ENCODE measurements at places on chromosomes 7 and 10.

GRCh38 chr7:44755698-44756627, 7.3 kb downstream of the ZMIZ2 start:
- DNase-seq = no peak

DNA sequence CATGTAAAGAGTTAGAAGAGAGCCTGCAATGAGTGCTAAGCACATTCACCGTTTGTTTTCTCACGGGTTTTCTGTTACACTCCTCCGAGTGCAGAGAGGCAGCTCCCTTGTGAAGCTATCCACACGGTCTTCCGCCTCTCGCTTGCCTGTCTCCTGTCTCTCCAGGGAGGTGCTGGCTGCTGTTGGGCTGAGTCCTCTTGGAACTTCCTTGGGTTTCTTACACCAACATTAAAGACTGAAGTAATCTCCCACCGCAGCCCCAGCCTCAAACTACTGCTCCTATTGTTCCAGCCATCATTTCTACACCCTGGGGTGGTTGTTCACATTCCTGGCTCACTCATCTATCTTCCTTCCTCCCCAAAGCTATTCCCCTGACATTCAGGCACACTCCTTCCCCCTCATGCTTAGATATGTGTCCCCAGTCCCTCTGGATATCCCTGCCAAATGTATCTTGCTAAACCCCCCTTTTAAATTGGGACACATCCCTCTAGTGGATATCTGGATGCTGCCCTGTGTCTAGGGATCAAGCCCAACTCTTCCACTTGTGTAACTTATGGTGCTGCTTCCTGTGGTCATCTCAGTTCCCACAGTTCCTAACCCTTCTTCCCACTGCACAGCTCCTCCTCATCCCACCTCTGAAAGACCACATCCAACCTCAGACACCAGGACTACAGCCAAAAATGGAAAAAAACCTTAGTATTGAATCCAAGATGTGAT, 14.1 kb downstream of the ESYT2 start:
- no peak for DNase-seq

DNA sequence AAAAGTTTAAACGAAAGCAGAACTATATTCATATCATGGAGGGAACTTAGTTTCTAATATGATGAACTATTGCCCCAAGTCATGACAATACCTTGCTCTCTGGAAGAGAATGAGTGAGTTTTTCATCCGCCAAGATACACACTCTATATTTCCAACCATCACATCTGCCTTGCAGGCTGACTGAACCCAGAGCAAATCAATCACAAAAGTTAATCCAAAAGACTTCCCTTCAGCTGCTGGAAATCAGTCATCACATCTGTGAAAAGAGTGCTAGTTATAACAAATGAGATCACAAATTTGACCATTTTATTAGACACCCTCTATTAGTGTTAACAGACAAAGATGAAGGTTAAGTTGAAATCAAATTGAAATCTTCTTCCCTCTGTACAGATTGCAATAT, 261.7 kb upstream of the PRKCQ start:
- DNase-seq = no peak

DNA sequence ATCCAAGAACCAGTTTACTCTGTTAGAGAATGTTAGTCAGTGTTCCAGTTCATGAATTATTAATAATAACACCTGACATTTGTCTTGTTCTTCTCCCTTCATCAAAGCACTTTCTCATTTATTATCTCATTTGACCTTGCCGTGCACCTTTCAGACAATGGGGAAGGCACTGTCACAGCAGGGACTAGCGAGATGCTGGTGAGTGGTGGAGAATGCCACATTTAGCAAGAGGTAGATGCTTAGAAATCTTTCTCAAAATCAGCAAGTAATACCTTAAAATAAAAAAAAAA, 34.2 kb upstream of the XRCC2 start:
- DNase-seq = no peak

DNA sequence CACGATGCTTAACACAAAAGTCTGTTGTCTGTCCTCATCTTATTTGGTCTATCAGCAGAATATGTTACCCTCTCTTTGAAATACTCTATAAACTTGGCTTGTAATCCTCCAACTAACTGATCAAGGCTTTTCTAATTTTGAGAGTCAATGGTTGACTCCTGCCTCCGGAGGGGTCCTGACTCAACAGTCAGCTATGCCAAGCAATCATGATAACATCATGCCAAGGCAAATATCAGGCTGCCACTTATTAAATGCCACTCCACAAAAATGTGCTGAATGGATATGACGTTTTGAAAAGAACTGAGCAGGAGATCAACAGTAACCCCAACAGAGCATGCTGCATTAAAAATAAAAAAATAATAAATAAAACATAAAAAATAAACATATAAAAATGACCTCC, 116.1 kb downstream of the PARD3 start:
- no peak for DNase-seq

DNA sequence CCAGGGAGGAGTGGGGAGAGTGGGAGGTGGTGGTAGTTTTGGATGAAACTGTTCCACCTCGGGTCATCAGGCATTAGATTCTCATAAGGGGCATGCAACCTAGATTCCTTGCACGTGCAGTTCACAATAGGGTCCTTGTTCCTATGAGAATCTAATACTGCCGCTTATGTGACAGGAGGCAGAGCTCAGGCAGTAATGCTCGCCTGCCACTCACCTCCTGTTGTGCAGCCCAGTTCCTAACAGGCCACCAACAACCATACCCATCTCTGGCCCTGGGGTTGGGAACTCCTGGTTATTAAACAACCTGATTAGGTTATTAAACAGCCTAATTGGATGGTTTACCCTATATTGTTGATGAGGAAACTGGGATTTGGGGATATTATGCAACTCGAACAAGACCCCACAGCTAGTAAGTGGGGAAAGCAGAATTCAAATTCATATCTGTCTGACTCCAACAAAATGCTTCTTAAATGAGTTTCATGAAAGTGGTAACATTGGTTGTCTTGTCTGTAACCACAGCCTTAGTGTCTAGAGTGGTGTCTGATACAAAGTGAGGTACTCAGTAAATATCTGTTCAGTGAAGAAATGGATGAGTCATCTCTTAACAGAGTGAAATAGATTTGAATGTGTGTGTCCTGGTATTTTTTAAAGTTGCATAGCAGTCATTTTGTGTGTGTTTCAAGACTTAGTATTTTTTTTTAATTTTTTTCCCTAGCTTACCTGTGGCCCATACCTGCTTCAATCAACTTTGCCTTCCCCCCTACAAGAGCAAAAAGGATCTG, 101.6 kb downstream of the HECTD2 start:
- no peak for DNase-seq

DNA sequence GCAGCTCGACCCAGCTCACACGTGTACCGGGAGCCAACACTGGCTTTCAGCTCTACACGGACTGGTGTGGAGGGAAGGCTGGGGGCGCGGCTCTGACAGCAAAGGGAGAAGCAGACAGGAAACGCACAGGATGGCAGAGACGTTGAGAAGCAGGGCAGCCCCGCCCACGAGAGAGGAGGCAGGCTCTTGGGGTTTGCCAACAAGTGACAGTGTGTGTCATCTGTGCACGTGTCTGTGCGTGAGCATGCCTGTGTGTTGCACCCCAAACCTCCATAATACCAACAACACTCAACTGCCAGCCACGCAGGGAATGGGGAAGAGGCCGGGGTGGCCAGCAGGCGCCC, 64.4 kb upstream of the PDGFA start:
- no peak for DNase-seq

- DNase-seq = no peak
Observed at GRCh38 chr7:66953044-66953427, 32.0 kb downstream of the TMEM248 start.

DNA sequence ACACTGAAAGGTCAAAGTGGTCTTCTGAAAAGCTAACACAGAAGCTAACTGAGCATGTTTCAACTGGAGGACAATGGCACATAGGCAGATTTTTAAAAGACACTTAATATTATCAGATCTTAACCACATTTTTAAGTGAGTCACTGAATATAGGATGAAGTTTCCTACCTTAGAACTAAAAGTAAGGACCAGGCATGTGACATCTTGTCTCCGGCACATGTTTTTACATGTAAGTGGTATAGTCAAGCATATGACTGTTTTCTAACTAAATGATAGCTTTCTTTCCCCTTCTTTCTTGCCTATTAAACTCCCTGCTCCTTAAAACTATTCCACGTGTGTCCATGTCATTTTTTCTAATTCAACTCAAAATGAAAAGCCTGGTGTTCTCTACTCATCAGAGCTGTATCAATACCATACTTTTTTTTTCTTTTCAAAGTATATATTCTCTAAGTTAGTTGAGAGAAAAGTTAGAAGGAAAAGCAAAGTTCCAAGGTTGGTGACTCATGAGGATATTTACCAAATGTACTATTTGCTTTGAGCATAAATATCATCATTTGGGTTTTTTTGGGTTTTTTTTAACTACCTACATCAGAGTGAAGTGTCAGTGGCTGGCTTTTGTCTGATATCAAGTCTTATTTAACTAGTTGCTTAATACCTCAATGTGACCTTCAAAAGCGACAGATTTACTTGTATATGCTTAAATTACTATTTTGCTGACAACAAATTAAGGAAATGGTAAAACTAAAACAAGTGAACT, 127.5 kb downstream of the CRPPA start:
- no peak for DNase-seq

GRCh38 chr10:29569795-29570194, 65.0 kb downstream of the SVIL start:
- DNase-seq = no peak

GRCh38 chr7:81114633-81115032, 195.8 kb upstream of the SEMA3C start:
- no peak for DNase-seq

- peak; percentile 19 for DNase-seq
Observed at GRCh38 chr7:146321301-146321700, 204.7 kb downstream of the CNTNAP2 start.

- no peak for DNase-seq
Observed at GRCh38 chr7:16851829-16852228, 30.0 kb downstream of the AGR3 start.

DNA sequence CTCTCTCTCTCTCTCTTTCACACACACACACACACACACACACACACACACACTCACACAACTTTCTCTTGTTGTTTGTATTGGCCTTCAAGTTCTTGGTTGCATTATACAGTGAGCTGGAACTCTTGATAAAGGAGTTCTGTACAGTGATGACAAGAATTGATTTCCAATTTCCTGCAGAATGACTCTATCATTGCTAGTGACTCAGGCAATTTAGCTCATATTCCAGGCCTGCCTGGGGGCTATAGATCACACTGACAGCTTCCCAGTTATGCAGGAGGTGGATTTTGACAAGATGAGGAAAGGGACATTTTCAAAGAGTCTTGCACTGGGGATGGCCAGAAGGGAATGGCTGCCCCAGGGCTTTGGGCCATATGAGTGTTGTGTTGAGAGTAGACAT, 508.8 kb downstream of the TYW1 start:
- no peak for DNase-seq

- no peak for DNase-seq
Observed at GRCh38 chr7:30309842-30310435, 25.5 kb downstream of the ZNRF2 start.

DNA sequence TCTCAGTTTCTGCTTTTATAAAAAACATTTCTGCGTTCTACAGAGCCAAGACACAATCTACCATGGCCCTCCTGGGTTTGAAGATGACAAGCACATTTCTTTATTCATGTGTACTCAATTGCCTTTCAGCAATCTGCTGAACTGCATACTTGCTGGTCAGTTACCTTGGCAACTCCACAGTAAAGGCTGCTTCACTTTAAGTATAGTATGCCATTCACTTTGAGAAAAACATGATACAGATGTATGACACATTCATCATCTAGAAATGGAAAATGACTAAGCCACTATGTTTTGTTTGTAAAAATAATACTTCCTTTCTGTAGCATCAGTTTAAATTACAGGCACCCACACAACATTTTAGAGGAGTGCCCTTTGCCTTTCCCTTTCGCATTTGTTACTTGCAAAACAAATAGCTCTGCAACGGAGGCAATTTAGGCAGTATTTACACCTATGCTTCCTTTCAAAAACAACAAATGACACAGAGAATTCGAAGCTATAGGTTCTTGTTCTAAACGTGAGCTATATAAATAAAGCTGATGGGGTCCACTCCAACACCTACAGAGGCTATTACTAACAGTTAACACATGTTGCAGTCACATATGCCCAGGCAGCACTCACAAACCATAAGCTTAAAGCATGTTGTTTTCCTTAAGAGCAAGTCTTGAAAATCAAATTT, 23.5 kb downstream of the SGCE start:
- DNase-seq = no peak

DNA sequence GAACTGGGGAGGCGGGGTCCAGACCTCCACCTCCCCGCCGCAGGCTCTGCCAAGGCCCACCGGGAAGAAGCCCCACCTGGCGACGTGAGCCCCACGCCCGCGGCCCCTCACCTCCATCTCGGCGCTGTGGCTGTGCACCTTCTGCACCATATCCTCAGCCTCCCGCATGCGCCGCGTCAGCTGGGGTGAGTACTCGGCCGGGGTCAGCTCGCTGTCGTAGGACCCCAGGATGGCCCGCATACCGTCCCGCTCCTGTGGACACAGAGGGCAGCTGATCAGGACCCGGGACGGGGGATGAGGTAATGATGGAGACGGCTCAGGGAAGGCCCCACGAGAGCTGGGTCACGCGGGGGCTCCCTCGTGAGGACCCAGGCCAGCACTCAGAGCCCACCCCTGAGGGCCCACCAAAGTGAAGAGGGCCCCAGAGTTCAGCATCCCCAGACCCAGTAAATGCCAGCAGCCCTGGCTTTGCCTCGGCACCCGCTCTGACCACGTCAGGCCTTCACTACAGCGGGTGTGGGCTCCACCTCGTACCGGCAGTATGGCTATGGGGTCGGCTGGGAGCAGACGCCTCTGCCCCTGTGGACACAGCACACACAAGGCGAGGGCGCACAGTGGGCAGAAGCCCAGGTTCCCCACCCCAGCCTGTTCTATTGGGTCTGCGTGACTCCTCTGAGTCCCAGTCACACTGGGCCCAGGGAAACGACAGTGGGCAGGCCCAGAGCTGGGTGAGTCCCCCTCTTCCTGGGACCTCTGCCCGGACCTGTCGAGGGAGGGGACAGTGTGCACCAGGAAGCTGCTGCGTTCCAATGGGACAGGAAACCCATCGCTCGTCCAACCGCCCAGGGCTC, 218.1 kb downstream of the MAD1L1 start:
- DNase-seq = no peak

DNA sequence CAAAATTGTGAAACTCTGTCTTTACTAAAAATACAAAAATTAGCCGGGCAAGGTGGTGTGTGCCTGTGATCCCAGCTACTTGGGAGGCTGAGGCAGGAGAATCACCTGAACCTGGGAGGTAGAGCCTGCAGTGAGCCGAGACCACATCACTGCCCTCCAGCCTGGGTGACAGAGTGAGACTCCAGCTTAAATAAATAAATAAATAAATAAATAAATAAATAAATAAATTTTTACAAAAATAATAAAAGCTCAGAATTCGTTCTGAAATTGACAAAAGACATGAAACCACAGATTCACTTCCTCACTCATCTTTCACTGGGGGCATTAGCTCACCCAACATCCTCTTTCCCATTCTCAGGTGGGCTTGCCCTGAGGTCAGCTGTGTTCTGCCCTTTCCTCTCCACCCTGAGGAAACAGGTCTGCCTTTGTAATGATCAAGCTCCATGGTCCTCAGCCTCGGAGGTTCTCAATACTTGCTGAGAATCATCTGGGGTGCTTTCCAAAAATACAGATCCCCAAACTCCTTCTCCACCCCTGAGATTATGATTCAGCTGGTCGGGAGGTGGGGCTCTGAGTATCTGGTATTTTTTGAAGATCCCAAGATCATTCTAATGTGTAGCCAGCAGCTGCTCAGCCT, 29.2 kb upstream of the APBB1IP start:
- DNase-seq = no peak

GRCh38 chr7:5053175-5053574, 7.5 kb downstream of the RBAK start:
- DNase-seq = no peak

- DNase-seq = no peak
Observed at GRCh38 chr7:116710764-116711452, 38.9 kb downstream of the MET start.
